ENCODE measurements at places on chromosomes 12 and 14.

- DNase-seq = no peak
Observed at GRCh38 chr12:95470300-95470699, 3.7 kb upstream of the METAP2 start.

DNA sequence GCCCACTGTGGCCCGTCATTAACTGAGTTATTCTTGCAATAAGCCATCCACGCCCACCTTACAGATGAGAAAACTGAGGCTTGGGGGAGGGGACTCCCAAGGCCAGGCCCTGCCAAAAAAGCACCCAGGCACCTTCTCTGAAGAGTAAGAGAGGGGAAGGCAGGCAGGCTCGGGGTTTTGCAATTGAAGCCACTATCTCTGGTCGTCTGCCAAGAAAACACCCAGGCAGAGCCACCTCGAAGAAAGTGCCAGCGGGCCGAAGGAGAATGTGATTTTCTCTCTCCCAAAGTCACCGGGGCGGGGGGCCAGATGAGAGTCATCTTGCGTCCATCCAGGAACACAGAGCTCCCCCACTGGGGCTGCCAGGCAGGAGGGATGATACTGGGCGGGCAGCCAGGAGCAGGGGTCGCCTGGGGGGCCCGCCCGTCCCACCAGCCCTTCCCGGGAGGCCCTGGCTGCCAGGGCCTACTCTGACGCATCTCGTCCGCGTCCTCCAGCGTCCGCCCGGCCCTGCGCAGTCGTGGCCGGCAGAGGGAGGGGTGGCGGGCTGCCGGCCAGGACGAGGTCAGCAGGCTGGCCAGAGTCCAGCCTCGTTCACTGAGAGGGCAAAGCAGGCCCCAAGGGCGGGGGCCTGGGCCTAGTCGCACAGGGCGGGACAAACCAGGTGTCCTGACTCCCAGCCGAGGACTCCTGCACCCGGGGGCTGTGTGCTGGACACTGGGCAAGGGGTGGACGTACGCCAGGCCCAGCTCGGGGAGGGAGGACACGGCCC is 74.3 kb downstream of the RFLNA start:
- no peak for DNase-seq

DNA sequence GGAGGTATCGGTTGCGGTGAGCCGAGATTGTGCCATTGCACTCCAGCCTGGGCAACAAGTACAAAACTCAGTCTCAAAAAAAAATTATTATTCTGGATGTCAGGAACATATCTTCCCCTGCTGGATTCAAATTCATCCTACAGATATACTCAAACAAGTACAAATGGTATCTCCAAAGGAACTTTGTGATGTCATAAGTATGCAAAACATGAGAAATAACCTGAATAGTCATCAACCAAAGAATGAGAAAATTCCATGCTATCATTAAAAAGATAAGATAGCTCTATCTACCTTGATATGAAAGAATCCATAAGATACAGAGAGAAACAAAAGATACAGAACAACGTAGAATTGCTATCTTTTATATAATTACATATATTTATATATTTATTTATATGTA is 67.7 kb downstream of the EEA1 start:
- no peak for DNase-seq

DNA sequence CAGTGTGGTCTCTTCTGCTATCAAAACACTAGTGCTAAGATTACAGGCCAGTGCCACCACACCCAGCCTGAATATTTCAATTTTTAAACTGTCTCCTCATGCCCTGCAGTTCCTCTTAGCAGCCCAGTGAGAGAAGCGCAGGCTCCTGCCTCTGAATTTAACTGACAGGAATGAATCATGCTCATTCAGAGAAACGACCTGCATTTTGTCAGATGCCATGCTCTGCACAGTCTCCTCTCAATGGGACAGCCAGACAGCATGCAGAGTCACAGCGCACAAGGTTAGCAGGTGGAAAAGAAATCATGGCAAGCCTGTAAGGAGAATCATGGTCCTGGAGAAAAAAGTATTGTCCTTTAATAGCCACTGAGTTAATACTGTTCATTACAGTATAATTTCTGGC is 691.0 kb upstream of the SEL1L start:
- no peak for DNase-seq

DNA sequence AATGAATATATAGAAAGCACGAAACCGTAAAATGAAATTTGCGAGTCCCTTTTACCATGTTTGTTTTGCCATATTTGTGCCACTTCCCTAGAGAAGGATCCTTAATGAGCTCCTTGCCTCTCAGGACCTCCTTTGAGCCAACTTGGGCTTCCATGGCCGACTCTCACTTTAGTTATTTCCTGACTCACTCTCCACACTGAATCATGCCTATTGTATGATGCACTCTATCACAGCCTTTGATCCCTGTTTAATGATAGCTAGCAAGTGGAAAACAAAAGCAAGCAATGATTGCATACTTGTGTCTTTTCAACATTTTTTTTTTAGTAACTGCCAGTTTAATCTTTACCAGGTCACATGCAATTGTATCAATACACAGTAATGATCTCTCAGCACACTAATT is 153.2 kb downstream of the CCER1 start:
- DNase-seq = no peak

GRCh38 chr14:36317650-36318049 is 2.8 kb downstream of the MBIP start:
- DNase-seq = no peak

DNA sequence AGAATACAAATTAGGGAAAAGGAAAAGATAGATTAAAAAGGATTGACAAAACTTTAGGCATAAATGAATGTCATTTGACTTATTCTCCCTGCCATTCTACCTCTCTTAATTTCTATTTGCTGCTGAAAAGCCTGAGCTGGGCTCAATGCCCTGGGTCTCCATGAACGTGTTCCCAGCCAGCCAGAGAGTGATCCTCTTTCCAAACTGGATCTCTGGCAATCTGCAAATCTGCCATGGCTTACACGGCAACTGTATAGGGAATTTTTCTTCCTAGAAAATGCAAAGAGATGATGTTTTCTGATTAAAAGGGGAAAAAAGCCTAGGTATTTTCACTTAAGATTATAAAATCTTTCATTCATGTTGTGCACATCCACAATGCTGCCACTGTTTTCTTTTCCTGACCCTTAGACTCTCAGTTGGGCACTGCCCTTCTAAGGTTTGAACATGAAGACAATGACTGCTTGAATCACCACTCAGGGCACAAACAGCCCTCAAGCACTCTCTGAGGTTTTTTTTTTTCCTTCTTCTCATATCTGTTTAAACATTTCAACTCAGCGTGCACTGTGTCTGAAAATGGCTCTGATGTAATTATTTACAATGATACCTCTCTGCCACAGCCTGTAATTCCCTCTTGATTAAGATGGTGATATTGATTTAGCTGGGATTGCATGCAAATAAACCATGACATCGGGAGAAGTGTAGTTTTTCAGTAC is 60.3 kb downstream of the DACT1 start:
- DNase-seq = no peak

- no peak for DNase-seq
Observed at GRCh38 chr12:25876383-25877045, 82.0 kb upstream of the RASSF8 start.

DNA sequence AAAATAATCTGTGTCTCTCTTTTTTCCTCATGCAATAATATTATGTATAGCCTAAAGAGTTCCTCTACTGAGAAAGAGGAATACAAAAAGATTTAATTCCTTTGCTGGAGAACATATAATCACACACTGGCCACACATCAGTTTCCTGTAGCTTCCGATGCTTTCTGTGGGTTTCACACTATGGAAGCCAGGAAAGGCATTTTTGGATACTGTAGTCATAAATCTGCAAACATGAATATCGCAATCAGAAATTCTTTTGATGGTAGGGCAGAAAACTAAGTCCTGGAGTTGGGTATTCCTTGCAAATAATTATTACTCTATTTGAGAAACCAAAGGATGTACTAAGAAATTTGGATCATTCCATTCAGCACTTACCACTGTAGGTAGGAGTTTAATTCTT is 260.0 kb downstream of the ACSS3 start:
- DNase-seq = no peak

GRCh38 chr12:50111395-50111692 is 692 bp upstream of the COX14 start:
- no peak for DNase-seq

DNA sequence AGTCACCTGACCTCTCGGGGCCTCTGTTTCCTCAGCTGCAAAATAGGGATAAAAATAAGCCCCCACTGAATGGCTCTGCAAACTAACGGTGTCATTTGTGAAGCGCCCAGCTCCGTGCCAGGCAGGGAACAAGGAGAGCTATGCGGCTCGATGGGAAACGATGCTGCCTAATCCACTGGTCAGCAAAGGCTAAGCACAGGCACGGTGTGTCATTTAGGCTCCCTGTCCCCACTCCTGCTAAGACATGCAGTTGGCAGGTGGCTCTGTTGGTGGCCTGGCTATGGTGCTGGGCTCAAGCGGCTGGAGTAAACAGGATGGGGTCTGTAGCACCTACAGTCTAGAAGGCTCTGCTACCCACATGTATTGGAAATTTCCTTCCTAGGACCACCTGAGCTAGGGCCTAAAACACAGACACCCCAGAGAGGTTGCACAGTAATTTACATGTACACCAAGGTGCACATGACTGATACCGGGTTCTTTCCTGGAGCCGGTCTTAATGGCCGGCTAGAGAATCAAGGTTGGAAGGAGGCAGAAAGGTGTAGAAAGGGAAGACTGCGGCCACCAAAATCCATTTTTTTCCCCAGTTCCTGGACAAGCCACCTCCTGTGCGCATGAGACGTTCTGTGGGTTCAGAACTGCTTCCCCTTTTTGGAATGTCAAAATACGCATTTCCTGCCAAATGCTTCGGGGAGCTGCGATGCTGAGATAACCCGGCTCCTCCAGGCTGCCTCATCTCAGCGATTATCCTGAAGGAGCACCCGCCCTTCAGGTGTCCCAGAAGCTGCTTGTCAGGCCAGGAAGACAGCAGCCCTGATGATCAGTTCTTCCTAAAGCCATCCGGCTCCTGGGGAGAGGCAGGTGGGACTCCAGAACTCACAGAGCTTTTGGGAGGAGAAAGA is 1.0 kb downstream of the CACNA2D4 start:
- DNase-seq = no peak

- DNase-seq = no peak
Observed at GRCh38 chr14:94532447-94532846, 23.2 kb upstream of the SERPINA12 start.

DNA sequence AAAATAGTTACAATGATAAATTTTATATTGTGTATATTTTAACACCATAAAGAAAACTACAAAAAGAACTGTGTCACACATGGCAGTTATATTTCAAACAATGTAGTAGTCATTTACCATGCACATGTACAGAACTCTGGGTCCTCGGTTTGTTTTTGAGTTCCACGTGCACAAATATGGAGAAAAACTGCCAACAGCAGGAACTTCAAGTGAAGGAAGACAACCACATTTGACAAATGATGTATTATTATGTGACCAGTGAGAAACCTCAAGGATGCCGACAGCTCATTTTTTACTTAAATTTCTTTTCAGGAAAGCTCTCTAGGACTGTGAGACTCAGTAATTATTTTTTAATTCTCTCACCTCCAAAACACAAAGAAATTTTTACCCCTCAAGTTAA is 244.2 kb upstream of the USP15 start:
- DNase-seq = no peak

DNA sequence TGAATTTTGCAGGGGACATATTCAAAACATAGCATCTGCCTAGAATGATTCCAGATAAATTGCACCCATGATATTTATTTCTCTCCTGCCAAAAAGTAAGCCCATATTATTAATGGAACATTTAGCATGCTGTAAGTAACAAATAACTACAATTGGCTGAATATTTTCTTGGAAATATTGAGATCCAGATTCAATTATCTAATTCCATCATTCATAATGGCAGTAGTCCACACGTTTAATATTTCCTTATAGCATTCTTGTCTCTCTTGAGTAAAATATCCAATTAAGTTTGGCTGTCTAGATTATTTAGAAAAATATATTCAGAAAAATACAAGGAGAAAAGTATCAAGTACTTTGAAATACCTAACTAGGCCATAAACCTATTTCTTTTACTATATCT is 157.5 kb downstream of the FLRT2 start:
- DNase-seq = no peak

DNA sequence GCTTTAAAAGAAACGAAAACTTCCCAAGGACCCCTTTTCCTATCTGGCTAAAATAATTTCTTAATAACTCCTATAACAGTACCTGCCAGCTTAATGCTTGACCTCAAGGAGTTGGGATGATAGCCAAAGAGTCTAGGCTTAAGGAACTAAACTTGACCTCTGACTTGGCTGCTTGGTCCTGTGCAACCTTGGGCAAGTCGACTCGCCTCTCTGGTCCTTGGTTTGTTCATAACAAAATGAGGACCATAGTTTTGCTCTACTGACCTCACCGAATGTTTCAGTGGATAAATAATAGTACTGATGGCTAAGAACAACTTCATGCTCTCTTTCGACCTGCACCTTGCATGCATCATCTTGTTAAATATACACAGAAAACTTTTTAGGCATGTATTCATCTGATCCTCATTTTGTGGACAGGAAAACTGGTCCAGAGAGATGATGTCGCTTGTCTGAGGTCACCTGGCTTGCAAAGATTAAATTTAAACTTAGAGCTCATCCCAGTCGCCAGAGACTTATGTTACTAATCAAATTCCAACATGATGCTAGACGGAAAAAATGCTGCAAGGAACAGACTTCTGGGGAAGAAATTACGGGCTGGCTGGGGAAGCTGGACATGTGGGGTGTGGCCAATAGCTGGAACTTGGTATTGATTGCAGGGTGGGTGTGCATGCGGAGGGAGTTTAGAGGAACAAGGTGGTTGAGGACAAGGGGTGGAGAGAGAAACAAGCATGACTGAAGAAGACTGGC is 38.0 kb upstream of the WSCD2 start:
- DNase-seq = no peak

- no peak for DNase-seq
Observed at GRCh38 chr12:100974747-100975146, 180.2 kb downstream of the ANO4 start.

DNA sequence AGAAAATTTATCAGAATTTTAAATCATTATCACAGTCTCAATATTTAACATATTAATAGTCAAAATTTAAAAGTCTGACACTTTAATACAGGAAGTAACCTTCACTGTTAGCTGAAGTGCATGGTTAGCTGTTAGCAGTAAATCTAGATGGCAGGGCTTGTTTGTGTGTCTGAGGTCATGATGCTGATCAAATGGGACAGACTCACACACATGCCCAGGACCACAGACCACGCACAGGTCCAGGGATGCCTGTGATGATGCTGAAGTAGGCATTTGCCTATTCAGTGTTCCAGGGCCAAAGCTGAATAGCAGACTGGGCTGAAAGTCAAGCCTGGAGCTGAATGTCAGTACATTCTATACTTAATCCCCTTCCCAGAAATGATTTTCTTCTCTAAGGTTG is 20.5 kb downstream of the FNTB start:
- DNase-seq = no peak

DNA sequence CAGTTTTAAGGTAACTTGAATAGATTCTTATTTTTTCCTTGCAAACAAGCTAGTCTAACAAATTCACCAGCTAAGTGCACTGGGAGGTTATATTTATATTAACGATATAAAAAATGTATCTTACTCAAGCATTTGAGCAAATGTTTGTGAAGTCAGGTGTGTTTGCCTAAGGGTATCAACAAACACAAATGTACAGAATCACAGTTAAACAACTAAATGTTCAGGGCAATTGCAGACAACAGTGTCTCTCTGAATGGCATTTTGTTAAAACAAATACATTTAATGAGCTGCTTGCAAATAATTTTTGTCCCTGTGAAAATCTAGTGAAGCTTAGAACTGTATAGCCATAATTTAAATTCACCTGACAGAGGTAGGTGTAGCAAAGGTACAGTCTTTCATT is 28.2 kb upstream of the FLRT2 start:
- no peak for DNase-seq

GRCh38 chr12:16605642-16606116 is 283 bp downstream of the LMO3 start:
- DNase-seq = no peak

All from stimulated activated CD4-positive, alpha-beta T cell treated with anti-CD3 and anti-CD28 coated beads, Interleukin-12 subunit alpha, Interleukin-12 subunit beta, amount 100 ng/mL, for 48 hours (primary cell).